ENCODE measurements at places on chromosomes 1 and 21. TPM values are rescaled to one million over a fixed set of nuclear protein-coding genes. Genes with fewer than 3 reads are reported as not detected.
A peak's percentile ranks its signal among the peaks of the same experiment; 100 is the strongest.

The SPRR4 gene
- polyA plus RNA-seq: not detected

The GPR153 gene
- polyA plus RNA-seq: 6.5 TPM

The LZIC gene
- 73.3 TPM for polyA plus RNA-seq

The SPRR3 gene
- not detected for polyA plus RNA-seq

The FALEC gene
- polyA plus RNA-seq: 0.40 TPM

The ZBTB8B gene
- polyA plus RNA-seq: 0.89 TPM

The PLA2G5 gene
- not detected for polyA plus RNA-seq

The GPR157 gene
- polyA plus RNA-seq: 1.5 TPM

The PFDN2 gene
- polyA plus RNA-seq: 79.7 TPM

The ZFP69B gene
- 5.3 TPM for polyA plus RNA-seq

- DNase-seq: no peak
These were observed 10.6 kb upstream of the F3 start for GRCh38 chr1:94552071-94552586.

GRCh38 chr1:109089242-109090015, 1.1 kb upstream of the TMEM167B start:
- no peak for DNase-seq

DNA sequence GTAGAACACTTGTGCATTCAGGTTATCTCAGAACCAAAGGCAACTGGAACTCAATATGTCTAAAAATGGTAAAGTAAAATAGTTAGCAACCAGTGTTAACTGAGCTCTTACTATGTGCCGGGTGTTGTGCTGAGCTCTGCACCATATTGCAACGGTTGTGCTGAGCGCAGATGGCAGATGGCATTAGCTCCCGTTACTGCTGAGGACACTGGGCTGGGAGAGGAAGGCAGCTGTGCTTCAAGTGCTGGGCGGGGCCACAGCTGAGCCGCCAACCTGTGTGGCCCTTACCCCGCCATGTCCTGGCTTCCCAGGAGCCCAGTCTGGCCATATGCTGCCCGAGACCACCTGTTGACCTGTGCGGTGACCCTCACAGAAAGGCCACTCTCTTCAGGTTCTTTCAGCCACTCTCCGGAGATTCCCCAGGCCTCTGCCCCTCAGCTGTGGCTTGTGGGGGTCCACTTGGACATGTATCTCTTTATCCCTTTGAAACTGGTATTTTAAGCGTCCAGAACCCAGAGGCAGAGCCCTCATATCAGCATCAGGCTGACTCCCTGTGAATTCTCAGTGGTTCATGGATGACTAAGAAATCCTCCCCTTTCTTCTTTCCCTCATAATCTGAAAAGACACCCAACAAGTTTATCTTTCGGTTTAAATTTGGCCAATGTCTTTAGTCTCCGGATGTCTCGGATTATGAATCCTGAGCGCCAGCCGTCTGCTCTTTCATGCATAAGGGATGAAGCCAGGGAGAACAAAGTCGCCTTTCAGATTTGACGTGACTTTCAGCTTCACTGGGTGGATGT, 26.4 kb downstream of the LDLRAP1 start:
- DNase-seq: no peak

GRCh38 chr1:3656450-3657095, 4.3 kb downstream of the TP73 start:
- DNase-seq: no peak

- no peak for DNase-seq
These were observed 69.9 kb upstream of the DR1 start for GRCh38 chr1:93275634-93276295.

DNA sequence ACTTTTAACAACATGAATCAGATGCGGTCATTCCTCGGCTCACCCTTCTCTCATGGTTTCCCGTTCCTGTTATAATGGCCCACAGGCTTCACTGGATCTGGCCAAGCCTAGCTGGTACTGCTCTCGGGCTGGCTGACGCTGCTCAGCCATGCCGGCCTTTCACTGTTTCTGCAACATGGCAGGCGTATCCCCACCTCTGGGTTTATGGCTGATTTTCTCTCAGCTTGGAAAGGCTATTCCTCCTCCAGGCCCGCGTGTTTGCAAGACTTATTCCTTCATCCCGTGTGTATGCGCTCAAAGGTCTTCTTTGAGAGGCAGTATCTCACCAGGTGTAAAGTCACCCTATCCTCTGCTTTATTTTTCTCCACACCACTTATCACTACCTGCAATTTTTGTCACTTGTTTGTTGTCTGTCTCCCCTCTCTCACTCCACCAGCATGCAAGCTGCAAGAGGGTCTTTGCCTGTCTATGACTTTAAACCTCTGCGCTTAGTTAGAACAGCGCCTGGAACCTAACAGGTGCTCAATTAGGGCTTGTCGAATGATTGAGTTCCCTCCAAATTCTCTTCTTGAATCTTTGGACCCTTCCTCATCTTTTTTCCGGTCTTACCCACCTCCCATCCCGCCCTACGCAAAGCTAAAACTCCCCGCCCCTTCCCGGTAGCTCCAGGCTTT, 491 bp upstream of the RAP1A start:
- no peak for DNase-seq

- no peak for DNase-seq
These were observed 21.3 kb downstream of the UBASH3A start for GRCh38 chr21:42424914-42425541.

GRCh38 chr1:1669468-1670440, 10.9 kb upstream of the CDK11B start:
- no peak for DNase-seq

DNA sequence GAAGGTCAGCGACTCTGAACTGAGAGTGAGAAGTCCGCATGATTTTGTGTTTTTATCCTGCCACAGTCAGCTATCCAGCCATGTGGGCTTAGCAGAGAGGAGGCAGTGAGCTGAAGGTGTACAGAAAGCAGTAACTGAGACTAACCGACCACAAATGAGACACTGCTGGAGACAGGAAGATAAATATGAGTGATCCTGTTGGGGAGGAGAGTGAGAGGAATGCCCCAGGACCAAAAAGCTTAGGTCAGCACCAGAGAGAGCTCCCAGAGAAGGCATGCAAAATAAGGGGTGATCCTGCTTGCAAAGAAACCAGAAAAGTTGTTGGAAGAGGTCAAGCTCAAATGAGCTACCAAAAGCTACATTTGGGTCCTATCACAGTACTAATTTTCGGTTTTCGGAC, 63.7 kb downstream of the HLCS start:
- no peak for DNase-seq

GRCh38 chr1:69221524-69221923, 346.2 kb upstream of the LRRC7 start:
- DNase-seq: peak; percentile 25

DNA sequence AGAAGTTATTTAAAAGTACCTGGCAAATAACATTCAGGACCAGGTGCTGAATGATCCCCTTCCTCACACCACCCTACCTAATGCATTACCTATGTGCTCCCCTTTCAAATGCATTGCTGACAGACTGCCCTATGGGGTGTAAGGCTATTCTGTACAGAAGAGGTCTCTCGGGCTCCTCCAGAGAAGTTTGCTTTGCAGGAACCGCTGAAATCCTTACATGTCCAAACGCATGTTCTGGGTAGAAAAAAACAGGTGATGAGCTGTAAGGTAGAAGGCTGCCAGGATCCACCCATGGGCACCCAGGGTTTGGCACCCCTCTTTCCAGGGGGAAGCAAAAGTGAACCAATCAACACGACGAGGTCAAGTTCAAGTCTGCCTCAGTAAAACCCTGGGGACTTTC, 58.3 kb upstream of the TARBP1 start:
- DNase-seq: no peak

DNA sequence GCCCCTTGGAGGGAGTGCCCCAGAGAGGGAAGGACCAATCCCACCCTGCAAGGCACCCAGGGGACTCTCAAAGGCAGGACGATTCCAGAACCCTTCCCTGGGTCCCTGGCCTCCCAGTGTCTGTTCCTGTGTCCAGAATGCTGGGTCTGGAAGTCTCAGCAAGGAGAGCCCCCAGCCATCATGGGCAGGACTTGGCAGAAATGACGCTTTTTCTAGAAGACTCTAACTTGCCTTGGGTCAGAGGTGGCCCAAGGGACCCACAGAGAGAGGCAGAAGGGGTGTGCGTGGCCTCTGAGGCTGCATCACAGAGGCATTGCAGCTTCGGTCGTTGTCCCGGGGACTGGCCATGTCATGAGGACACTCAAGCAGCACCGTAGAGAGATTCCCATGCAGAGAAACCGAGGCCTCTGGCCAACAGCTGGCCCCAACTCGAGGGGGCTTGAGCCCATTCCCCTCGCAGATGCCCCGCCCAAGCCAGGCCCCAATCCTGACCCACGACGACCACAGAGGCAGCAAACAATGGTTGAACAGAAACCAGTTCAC, 57.8 kb downstream of the WNT9A start:
- no peak for DNase-seq

DNA sequence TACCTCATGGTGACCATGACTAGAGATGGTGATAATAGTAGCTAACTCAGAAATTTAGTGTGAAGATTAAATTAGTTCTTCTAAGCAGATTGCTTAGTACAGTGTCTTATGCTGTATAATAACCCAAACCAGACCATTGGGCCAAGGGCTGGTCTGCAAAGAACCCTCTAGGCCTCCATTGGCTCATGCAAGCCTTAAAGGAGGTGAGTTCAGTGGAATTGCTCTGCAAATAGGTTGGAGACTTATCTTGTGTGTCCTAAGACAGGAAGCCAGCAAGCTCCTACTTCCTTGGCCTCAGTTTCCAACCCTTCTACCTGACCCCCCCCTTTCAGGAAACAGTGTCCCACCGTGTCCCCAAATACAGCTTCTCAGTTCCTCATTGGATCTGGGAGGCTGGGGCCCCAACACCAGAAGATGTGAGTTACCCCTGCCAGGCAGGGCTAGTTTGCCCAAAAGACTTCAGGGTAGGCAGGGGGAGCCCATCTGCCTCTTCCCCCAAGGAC, 1.9 kb upstream of the MEF2D start:
- DNase-seq: no peak

GRCh38 chr1:156868341-156868740, 7.7 kb downstream of the NTRK1 start:
- no peak for DNase-seq

DNA sequence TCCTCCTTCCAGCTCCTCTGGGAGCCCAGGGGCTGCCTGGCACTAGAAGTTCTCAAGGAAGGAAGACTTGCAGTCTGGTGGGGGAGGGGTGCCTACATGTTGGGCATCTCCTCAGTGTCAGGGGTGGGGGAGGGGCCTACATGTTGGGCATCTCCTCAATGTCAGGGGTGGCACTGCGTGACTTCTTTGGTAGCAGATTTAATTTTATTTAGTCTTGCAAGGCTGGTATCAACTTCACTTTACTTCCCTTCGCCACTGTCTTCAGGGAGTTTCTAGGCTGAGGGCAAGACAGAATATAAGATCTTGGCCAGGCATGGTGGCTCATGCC, 18.5 kb downstream of the ADORA1 start:
- DNase-seq: no peak
